ENCODE measurements at places on chromosomes 7 and 10.

DNA sequence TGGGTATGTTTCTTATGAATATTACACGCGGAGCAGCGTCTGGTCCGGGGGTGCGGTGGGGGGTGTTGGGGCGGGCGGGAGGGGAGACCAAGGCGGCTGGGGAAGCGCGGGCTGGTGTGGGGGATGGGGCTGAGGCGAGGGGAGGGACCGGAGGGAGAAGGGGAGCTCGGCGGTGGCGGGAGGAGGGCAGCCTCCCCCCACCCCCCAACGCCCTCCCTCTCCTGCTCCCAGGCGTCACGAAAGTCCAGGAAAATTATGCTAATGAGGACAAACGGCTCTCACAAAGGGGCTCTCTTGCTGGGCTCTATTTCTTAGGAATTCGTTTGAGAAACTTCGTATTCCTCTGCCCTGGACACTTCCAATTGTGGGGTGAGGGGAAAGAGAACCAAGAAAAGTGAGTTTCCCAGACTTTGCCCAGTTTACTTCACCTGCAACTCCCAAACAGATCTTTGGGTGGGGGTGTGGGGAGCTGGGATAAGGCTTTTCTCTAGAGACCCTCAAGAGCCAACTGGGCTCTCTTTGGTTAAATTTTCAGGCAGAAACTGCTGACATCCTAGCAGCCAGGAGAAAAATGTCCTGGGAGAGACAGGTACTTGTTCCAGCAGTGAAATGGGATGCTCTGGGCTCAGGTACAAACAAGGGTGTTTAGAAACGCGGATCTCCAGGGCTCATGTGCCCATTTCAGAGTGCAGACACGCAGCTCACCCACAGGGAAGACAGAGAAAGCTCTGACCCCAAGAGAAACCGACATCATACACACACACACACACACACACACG, 11.7 kb upstream of the HOXA2 start:
- no peak for DNase-seq

- no peak for DNase-seq
Observed at GRCh38 chr10:91294134-91294906, 73.9 kb downstream of the PCGF5 start.

DNA sequence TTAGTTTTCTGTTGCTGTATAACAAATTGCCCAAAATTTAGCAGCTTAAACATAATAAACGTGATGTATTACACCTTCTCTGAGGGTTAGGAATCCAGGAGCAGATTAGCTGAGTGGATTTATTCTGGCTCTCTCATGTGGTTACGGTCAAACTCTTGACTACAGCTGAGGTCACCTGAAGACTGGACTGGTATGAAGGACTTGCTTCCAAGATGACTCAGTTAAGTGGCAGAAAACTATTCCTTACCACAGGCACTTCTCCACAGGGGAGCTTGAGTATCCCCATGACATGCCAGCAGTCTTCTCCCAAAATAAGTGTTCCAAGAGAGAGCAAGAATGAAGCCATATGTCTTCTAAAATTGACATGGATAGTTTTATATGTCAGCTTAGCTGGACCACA, 957.2 kb upstream of the GHITM start:
- DNase-seq = peak; percentile 23

DNA sequence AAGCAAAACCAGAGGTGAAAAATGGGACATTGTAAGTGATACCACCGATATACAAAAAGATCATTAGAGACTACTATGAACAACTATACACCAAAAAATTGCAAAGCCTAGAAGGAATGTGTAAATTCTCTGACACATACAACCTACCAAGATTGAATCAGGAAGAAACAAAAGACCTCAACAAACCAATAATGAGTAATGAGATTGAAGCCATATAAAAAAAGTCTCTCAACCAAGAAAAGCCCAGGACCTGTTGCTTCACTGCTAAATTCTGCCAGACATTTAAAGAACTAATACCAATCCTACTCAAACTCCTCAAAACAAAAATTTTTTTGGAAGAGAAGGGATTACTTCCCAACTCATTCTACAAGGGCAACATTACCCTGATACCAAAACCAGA, 134.0 kb downstream of the TPST1 start:
- no peak for DNase-seq

- no peak for DNase-seq
Observed at GRCh38 chr10:68333058-68333395, 299 bp upstream of the PBLD start.

DNA sequence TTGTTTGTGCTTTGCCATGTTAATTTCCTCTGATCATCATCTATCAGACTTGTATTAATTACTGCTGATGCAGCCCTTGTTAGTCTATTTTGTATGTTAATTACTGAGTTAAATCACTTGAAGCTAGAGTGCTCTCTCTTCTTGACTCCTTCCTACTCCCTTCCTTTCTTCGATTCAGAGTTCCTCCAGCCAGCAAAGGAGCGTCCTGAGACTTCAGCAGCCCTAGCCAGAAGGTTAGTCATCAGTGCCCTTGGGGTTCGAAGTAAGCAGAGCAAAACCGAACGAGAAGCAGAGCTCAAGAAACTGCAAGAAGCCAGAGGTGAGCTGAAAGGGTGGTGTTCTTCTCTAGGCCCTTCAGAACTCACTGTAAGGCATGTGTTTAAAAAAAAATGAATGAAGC, 32.1 kb downstream of the LOXL4 start:
- no peak for DNase-seq

DNA sequence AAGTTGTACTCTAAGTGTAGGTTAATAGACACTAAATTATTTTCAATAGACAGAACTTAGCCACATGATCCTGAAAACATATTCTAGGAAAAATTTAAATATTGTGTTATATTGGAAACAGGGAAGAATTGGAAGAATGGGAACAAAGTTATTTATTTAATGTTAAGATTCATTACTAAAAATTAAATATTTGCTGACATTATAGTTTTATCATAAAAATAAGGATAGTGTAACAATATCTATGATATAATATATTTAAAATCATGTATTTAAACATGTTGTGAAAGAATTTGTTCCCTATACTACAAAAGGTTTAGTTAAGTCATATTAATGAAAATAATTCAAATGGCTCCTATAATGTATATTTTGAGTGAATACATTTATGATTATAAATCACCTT, 120.1 kb upstream of the TEX47 start:
- DNase-seq = no peak

DNA sequence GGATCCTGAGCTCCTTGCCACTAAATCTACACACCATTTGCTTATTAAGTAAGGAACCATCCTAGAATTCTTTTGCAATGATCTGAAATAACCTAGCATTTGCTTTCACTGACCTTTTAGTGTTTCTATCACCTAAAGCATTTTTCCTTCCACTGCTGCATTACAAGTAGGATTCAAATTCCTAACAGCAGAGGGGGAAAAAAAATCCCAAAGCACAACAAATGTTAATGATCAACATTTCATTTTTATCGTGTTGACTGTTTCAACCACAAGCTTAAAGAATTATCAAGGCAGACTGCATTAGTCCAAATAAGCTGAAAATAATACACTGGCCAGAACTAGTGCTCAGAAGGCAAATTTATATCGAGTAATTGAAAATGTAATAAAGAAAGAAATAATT, 174.7 kb upstream of the TCF7L2 start:
- DNase-seq = no peak

DNA sequence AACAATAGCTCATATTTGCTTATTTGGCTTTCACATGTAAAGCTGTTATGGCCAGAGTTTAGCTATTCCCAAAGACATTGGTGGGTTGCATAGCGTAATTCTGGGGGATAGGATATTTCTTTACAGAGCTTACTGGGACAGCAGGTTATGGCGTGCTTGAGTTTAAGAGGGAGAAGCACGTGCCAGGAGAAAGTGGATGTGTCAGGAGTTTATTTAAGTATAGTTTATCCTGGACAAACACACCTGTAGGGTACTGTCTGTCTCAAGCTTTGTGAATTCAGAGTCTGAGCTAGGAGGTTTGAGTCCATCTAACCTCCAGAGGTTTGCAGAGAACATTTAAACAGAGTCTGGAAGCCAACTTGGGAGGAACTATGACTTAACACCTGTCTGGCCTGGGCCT, 21.3 kb downstream of the GBF1 start:
- no peak for DNase-seq

DNA sequence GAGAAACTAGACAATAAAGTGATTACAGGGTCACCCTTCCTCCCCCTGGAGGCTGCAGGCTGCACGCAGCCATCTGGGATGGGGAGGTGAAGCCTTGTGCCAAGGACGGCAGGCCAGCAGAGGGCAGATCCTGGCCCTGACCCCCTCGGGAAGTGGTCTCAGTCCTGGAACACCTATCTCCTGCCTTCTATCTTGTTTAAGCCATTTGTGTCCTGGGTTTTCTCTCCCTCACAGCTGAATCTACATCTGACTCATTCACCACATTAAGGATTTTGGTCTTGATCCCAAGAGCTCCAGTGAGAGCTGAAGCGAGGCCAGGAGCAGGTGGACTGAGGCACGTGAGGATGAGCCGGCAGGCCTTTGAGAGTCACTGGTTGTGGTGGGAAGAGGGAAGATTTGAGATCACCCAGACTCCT, 16.4 kb upstream of the PARP12 start:
- DNase-seq = peak; percentile 19

- peak; percentile 15 for DNase-seq
Observed at GRCh38 chr7:111833466-111833865, 271.2 kb upstream of the IMMP2L start.

DNA sequence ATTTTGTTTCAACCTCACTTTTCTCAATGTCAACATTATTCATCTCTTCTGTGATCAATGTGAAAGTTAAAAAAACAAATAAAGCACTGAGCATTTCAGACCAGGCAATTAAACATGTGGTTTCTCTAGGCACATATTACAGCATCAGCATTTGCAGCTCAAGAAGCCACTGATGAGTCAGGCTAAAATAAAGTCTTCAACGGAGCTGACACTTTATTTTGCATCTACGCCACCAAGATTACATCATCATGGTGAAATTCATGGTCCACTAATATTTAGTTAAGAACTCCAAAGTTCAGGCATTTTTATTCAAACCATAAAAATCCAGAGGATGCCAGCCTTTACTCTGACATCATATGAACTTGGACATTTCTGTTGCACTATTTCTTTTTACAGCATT, 33.0 kb downstream of the MAGI2 start:
- peak; percentile 94 for DNase-seq

GRCh38 chr7:81583090-81583489, 186.8 kb downstream of the HGF start:
- DNase-seq = no peak

DNA sequence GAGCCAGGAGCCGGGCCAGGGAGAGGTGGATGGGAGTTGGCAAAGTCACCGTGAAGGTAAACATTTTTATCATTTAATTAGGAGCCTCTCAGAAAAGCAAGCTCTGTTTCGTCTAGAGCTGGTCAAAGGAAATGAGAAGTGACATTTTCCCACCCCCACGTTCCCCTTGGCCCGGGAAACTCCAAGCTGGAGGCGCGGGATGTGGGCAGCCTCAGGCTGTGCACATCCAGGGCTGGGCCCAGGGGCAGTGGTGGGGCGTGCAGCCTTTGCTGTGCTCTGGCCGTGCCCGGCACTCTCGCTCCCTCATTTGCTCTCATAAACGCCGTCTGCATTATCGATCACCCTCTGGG, 135.6 kb upstream of the RET start:
- no peak for DNase-seq

GRCh38 chr10:63128443-63128842, 4.7 kb upstream of the NRBF2 start:
- DNase-seq = peak; percentile 26

DNA sequence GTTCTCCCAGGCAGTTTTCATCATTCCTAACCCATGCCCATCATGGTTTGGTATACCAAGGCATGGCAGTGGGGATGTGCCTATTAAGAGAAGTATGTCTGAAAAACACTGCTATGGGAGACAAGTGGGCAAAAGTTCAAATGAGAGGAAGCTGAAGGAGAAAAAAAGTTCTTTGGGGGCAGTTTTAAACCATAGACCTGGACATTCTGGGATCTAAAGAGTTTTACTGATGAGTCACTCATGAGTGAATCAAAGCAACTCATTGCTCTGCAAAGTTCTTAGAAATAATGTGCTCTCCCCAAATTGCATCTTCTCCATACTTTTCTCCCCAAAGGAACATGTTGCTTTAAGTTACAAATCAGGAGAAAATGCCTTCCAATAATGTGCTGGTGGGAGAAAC, 256.9 kb upstream of the MTPN start:
- DNase-seq = peak; percentile 1

GRCh38 chr10:72353965-72354355, 759 bp downstream of the DNAJB12 start:
- no peak for DNase-seq

GRCh38 chr10:132131581-132132420, 54.9 kb upstream of the DPYSL4 start:
- DNase-seq = no peak

DNA sequence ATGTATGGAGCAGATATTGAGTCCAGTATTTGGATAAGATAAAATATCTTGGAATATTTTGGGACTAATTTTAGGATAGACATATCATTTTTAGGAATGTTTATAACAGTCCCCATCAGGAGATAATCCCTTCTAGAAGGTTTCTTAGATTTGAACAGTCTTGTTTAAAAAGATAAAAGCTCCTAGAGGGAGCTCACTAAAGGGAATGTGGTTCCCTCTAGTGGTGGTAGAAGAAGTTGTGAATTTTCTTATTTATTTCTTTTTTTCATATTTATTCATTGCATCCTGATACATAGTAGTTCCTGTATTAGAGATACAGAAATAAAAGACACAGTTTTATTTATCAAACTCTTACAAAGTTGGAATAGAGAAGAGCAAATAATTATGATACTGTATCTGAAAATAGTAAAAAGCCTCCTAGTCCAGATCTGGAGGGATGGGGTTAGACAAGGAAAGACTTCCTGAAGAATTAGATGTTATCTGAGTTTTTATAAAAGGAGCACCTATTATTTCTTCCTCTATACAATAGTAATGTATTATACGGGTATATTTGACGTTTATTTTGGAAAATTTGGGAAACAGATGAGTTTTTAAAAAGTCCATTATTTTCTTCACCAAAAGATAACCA, 24.5 kb upstream of the KLF14 start:
- DNase-seq = peak; percentile 52

DNA sequence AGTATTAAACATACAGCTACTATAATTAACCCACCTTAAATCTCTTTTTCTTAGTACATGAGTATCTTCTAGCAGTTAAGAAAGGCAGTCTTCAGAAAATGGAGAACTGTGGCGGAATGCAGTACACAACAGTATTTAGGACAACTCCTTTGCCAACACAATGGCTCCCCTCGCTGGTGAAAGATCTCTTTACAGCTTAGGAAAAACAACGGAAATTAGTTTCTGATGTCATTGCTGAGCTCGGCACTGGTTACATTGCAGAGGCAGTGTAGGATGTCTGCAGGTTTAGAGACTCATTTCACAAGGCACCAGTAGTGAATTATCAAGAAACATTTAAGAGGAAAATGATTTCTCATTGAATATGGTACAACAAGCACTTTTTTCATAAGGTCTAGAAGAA, 43.4 kb downstream of the GLRX3 start:
- peak; percentile 63 for DNase-seq

- no peak for DNase-seq
Observed at GRCh38 chr7:93146472-93147141, 1.6 kb downstream of the SAMD9L start.
